ENCODE measurements at places on chromosomes 1 and 21. TPM values are rescaled to one million over a fixed set of nuclear protein-coding genes. Genes with fewer than 3 reads are reported as not detected.

DNA sequence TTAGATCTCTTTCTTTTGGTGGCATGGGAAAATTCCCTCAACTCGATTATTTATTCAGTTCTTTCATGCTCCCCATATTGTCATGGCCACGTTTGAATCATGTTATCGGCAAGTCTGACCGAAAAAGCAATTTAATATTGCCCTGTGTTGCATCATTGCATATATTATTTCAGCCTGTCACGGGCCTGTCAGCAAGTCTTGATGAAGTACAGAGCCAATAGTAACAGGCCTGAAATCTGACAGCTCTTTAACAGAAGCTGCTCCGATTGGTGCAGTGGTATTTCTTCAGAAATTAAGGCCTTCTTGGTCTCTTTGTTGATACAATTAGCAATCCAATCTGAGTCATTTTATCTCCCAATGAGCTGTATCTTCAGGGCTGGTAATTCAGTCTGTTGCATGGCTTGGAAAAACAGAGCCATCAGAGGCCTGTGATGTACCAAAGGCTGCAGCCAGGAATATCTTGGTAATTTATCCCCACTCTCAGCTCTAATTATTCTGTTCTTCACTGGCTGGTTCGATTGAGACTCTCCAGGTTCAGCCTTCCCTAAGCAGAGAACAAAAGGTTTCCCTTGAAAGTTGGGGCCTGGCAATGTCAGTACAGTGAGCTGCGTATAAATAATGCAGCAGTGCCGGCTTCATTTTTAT, 149.5 kb downstream of the FGGY start:
- H3K4me3 ChIP-seq = no peak overlapping the region
- no peak for DNase-seq
- H3K27ac ChIP-seq = no peak overlapping the region
- H3K27me3 ChIP-seq = no peaks in the 10 kb centered on the region
- no peaks in the 10 kb centered on the region for H3K4me1 ChIP-seq

GRCh38 chr1:24385160-24385940, 28.2 kb downstream of the STPG1 start:
- no peak overlapping the region for H3K4me3 ChIP-seq
- H3K36me3 ChIP-seq = no peaks in the 10 kb centered on the region
- no peak for DNase-seq
- peaks cover 5% of the 10 kb centered on the region for H3K4me1 ChIP-seq
- no peaks in the 10 kb centered on the region for H3K27me3 ChIP-seq
- H3K27ac ChIP-seq = no peak overlapping the region

DNA sequence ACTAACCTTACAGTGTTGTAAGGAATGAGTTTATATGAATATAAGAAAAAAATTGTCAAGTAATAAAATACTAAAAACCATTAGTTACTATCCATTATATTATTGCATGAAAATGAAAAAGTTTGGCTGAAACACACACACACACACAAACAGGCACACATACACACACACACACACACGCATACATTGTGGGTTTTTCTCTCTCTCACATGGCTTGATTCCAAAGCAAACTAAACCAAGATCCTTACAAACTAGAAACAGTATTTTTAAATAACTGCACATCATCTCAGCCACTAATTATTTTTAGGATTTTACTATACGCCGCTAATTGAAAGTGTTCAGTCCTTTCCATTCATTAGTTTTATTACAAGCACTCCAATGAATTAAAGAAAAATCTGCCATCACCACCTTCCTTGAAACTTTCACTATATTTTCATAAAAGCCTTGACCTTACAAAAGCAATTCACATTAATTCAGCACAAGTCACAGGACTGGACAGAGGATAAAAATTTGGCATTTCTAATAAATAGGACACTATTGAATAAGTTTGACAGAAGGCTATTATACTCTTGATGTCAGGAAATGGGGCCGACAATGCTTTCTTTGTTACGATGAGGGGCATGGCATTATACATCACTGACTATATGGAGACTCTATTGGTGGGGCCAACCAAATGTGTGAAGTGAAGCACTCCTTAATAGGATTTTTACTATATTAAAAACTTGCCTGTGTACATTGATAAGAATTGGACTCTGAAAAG, 187.0 kb upstream of the ESRRG start:
- H3K4me3 ChIP-seq = no peak overlapping the region
- no peaks in the 10 kb centered on the region for H3K27me3 ChIP-seq
- H3K27ac ChIP-seq = no peak overlapping the region
- H3K36me3 ChIP-seq = no peaks in the 10 kb centered on the region
- H3K4me1 ChIP-seq = no peaks in the 10 kb centered on the region

DNA sequence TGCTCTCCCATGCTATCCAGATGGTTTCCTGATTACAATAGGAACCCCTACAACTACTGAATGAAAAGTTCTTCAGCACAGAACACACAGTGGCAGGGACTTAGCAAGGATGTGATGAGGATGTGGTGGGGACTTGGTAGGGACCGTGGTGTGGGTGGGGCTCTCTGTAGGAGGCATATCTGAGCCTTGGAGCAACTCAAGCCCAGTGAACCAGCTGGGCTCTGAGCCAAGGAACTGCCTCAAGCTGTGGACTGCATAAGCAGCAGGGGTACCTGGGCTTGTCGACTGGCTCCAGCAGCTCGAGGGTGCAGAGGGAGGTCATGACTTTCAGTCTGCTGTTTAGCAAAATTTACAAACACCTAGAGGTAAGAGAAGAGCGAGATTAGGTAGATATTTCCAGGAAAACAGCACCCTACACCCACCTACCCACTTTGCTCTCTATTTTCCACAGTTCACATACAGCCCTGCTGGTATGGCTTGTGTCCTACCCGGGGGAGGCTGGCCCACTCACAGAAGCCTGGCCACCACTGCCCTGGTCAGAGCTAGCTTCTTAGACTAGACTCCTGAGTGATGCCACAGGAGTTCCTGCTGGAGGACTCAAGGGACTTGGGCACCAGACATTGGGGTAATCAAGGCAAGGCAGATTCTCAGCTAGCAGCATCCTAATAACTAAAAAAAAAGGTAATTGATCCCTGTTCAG, 86.8 kb upstream of the GCLM start:
- no peaks in the 10 kb centered on the region for H3K27me3 ChIP-seq
- DNase-seq = no peak
- no peak overlapping the region for H3K4me3 ChIP-seq

DNA sequence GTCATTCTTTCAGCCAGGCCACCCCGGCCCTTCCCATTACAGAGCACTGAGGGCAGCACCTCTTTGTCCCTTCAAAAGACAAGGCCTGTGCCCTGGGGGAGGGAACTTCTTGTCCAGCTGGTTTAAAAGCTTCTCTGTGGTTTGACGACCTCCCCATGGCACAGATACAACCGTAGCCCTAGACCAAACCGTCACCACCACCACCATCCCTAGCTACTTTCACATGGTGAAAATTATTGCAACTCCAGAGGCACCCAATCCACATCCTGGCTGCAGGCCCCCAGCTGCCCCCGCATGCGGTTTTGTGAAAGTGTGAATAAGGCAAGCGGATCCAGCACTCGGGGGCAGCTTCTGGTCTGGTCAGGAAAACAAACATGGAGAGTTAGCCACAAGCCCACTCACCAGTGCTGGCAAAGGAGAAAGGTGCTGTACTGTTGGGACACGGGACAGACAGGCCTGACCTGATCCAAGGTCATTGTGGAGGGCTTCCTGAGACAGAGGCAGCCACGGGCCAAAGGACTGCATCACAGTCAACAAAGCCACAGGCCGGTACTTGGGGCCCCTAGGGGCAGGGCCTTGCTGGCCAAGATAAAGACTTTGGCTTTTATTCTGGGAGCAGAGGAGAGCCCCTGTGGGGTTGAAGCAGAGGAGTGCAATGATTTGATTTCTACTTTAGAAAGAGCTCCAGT, 31.2 kb downstream of the CDCA8 start:
- no peak overlapping the region for H3K27ac ChIP-seq
- no peaks in the 10 kb centered on the region for H3K4me1 ChIP-seq
- no peak overlapping the region for H3K4me3 ChIP-seq

DNA sequence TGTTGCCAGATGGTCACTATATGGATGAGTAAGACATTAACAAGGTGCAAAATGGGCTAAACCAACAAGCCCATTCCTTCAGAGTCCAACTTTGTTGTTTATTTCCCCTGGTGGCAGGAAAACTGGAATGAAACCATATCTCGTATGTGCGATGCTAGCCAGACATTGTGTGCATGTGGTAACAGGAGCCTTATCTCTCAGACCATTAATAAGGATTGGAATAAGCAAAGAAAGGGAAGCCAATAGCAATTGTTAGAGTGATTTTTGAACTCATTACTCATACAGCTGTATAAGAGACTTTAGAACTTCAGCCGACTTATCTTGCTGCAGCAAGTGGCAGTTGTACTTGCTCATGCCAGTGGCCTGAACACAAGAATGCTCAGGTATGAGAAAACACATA, 30.0 kb upstream of the HMCN1 start:
- no peak overlapping the region for H3K4me3 ChIP-seq
- H3K4me1 ChIP-seq = no peaks in the 10 kb centered on the region
- DNase-seq = no peak
- H3K27me3 ChIP-seq = no peaks in the 10 kb centered on the region
- H3K36me3 ChIP-seq = no peaks in the 10 kb centered on the region
- H3K27ac ChIP-seq = no peak overlapping the region

The NID1 gene
- 0.09 TPM for total RNA-seq

The KCNH1 gene
- not detected for total RNA-seq

GRCh38 chr21:37088186-37088735, 15.2 kb downstream of the TTC3 start:
- no peak for DNase-seq
- H3K36me3 ChIP-seq = no peaks in the 10 kb centered on the region

The NHLH1 gene
- 0.38 TPM for total RNA-seq

GRCh38 chr1:110489973-110490542, 28.9 kb downstream of the KCNA10 start:
- H3K36me3 ChIP-seq = no peaks in the 10 kb centered on the region
- H3K27ac ChIP-seq = no peak overlapping the region
- no peaks in the 10 kb centered on the region for H3K27me3 ChIP-seq
- DNase-seq = no peak

The FMO1 gene
- not detected for total RNA-seq

GRCh38 chr1:241947354-241947753, 10.2 kb upstream of the BECN2 start:
- H3K4me3 ChIP-seq = no peak overlapping the region
- no peak overlapping the region for H3K27ac ChIP-seq
- H3K36me3 ChIP-seq = no peaks in the 10 kb centered on the region
- no peaks in the 10 kb centered on the region for H3K27me3 ChIP-seq

The CHRNB2 gene
- total RNA-seq = not detected

The FBXO28 gene
- total RNA-seq = 32.2 TPM

GRCh38 chr1:31591425-31592093, 15.2 kb downstream of the TINAGL1 start:
- H3K27me3 ChIP-seq = no peaks in the 10 kb centered on the region
- no peaks in the 10 kb centered on the region for H3K4me1 ChIP-seq
- no peak overlapping the region for H3K4me3 ChIP-seq

The HSD3B1 gene
- total RNA-seq = not detected

The SLAMF9 gene
- not detected for total RNA-seq

DNA sequence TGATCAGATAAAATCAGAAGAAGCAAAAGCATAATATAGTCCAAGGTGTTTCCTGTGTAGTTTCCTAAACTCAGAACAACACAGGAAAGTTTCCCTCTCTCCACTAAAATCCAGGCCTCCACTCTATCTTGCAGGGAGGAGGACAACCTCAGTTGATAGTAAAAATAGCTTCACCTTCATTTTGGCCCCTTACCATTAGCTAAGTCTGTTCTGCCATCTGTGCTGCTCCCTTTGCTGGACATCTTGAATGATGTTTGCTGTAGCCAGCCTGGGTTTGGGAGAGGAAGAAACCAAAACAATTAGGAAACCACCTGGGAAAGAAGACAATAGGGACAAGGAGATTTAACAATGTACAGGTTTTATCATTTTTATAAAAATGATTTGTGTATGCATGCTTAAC, 18.6 kb downstream of the DCAF8 start:
- no peak overlapping the region for H3K27ac ChIP-seq
- no peak overlapping the region for H3K4me3 ChIP-seq
- no peak for DNase-seq
- H3K36me3 ChIP-seq = peaks cover 26% of the 10 kb centered on the region
- no peaks in the 10 kb centered on the region for H3K27me3 ChIP-seq
- H3K4me1 ChIP-seq = no peaks in the 10 kb centered on the region

The THEM5 gene
- not detected for total RNA-seq

DNA sequence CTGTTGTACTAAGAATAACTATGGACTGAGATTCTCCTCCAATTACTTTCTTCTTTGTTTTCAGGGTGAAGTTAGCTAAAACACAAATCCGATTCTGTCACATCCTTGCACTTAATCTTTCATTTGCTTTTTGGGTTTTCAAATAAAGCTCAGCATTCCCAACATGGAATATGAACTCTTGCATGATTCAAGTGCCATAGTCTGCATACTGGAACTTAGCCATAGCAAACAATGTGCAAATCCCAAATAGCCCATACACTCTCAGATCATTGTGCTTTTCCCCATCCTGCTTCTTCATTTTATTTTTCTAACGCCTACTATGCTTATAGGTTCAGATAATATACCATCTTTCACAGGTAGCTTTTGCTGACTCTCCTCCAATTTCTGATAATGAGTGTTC, 455.8 kb upstream of the PRMT6 start:
- no peak overlapping the region for H3K4me3 ChIP-seq
- no peaks in the 10 kb centered on the region for H3K4me1 ChIP-seq
- H3K27ac ChIP-seq = no peak overlapping the region
- no peaks in the 10 kb centered on the region for H3K36me3 ChIP-seq
- no peak for DNase-seq

DNA sequence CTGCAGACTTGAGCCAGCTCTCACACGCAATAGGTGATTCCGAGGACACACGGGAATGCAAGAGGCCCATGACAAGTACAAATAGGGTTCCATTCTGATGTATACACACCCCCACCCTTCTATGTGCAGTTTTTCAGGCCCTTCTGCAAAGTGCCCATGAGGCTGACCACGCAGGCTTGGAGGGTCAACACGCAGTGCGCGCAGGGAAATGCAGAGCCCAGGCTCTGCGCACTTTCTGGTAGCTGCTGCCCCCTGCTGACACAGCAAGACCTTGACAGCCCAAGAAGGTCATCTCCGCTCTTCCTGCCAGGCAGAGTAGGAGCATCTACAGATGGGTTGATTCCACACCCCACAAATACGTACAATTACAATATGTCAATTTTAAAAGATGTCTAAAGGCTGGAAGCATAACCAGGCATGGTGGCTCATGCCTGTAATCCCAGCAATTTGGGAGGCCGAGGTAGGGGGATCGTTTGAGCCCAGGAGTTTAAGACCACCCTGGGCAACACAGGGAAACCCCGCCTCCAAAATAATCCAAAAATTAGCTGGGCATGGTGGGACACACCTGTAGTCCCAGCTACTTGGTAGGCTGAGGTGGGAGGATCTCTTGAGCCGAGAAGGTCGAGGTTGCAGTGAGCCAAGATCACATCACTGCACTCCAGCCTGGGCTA, 18.5 kb downstream of the SH3BP5L start:
- no peak for DNase-seq
- no peak overlapping the region for H3K27ac ChIP-seq
- H3K27me3 ChIP-seq = no peaks in the 10 kb centered on the region
- no peaks in the 10 kb centered on the region for H3K4me1 ChIP-seq

Measured in CD8-positive, alpha-beta memory T cell (primary cell).